ENCODE measurements at places on chromosomes 3 and 15. TPM values are rescaled to one million over a fixed set of nuclear protein-coding genes. Genes with fewer than 3 reads are reported as not detected.

GRCh38 chr3:87076946-87077345, 86.0 kb upstream of the VGLL3 start:
- DNase-seq = no peak

GRCh38 chr15:98720031-98720430, 71.7 kb downstream of the IGF1R start:
- no peak for DNase-seq

DNA sequence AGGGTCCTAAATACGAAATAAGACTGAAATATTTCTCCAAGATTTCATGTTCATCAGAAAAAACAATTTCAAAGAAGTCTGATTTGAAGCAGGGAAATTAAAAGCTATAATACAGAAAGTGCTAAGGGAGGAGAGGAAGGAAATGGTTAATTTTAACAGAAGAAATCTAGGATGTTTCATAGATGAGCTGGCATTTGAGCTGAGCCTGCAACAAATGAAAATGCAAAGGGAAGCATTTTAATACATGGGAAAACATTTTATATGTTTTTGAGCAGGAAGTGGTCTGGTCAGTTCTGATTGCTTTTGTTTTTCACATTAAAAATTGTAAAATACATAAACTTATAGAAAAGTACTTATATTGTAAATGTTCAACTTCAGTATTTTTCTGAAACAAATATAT, 17.2 kb upstream of the RAP2B start:
- DNase-seq = no peak

- no peak for DNase-seq
Observed at GRCh38 chr3:13769422-13769821, 110.4 kb downstream of the WNT7A start.

- no peak for DNase-seq
Observed at GRCh38 chr15:57495041-57495440, 96.7 kb upstream of the MYZAP start.

DNA sequence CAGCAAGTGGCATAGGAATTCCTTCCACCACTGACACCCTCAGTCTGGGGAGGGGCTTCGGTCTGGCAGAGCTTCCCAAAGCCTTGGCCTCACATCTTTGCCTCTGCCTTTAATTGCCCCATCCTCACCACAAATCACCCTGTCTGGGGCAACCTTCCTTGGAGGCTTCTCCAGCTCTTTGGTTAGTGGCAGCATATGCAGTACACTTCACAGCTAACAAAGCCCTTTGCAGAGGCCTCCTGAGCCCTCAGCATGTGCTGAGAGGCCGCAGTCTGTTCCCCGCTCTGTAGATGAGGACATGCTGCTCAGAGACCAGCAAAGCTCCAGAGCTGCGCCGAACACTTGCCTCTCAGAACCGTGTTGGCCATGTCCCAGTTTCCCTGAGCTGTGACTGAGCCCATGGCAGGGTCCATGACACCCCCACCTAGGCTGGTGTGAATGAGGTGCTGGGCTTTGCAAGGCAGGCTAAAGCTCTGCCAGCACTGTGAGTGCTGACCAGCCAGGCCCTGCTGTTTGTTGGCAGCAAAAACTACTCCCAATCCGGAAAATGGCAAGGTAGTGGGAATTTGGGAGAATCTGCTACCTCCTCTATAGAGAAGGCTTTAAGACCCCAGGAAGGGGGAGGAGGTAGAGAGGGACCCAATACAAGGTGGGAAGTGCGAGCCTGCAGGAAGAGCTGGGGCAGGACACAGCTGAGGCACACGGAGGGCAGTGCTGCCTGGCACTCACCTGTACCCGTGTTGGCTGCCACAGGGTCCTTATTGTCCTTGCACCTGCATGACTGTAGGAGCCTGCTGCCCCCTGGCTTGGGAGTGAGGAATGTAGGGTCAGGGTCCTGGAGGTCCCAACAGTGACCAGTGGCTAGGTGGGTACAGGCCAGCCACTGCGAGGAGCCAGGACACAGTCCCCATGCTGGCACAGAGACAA, 8.4 kb upstream of the KLF15 start:
- DNase-seq = no peak

DNA sequence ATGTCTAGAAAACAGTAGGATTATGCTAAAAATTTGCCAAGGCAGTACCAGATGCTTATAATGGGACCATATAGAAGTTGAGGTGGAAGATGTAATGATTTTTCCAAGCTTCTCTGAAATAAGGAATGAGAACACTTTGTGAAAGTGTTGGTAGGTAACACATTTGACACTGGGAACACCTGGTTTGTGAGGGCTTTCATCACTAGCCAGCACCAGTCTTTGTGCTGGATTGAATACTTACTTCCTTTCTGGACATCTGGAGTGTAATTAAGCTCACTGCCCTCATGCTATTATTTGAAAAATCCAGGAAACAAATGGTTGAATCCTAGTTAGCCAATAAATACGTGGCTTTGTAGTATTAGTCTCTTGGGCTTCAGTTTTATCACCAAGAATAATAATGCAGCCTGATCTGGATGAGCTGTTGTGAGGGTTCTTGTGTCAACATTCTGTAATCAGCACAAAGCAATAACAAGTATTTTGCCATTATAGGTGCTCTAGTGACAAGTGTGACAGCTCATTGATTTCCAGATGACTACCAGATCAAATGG, 12.9 kb downstream of the CCDC80 start:
- DNase-seq = no peak

DNA sequence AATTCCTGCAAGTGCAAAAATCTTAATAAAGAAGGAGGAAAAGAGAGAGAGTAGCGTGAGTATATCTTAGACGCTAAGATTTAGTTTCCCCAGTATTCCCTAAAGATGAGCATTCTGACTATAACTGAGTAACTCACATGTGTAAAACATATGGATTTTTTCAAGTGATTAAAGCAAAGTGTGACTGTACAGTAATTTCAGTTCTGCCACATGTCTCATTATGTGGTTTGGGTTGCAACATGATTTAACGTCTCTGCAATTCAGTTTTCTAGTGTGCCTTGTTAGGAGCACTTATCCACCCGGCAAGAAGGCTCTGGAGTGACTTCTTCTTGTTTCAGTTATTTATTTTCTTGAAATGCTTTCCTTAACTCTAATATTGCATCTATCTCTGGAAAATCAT, 514.1 kb downstream of the ROBO1 start:
- no peak for DNase-seq

DNA sequence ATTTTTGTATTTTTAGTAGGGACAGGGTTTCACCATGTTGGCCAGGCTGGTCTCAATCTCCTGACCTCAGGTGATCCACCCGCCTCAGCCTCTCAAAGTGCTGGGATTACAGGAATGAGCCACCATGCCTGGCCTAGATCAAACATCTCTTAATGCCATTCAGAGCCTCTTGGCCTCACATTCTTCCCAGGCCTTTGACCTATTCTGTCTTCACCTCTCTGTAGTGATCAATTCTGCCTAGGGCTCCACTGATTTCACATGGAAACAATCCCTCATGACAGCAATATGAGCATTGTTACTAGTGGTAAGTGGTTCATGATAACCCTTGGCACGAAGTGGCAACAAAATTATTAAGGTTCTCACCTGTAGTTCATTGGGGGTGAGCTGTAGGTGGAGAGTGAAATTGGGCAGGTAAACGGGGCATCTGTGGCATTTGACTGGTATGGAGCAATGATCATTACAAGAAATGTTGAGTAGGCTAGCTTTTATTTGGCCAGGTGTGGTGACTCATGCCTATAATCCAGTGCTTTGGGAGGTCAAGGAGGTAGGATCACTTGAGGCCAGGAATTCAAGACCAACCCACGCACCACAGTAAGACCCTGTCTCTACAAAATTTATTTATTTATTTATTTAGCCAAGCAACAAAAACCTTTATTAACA, 4.8 kb upstream of the ARPIN start:
- DNase-seq = no peak

GRCh38 chr3:49421890-49422378, 339 bp downstream of the AMT start:
- DNase-seq = peak; percentile 58

DNA sequence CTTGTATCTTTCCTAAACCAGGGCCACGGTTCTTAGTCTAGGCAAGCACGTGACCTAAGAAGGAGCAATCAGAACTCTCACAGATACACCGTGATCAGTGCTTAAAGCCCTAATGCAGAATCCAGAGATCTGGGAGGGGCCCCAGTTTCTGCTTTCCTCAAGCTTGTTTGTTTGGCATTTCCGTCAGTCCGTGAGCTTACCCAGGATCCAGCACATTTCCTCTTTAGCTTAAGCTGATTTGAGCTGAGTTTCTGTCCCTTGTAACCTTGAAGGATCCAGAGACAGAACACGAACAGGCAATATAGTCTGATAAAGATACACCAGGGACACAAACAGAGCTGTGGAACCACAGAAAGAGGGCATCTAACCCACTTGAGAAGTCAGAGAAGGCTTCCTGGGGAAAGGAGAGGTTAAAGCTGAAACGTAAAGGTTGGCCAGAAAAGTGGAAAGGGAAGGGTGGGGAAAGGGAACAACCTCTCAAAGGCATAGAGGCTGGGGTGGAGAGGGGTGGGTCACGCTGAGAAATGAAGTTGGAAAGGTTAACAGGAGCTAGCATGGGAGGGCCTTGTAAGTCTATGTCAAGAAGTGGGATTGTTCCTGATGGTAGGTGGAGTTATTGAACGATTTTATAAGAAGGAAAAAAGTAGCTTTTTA, 42.1 kb upstream of the RARB start:
- DNase-seq = no peak

DNA sequence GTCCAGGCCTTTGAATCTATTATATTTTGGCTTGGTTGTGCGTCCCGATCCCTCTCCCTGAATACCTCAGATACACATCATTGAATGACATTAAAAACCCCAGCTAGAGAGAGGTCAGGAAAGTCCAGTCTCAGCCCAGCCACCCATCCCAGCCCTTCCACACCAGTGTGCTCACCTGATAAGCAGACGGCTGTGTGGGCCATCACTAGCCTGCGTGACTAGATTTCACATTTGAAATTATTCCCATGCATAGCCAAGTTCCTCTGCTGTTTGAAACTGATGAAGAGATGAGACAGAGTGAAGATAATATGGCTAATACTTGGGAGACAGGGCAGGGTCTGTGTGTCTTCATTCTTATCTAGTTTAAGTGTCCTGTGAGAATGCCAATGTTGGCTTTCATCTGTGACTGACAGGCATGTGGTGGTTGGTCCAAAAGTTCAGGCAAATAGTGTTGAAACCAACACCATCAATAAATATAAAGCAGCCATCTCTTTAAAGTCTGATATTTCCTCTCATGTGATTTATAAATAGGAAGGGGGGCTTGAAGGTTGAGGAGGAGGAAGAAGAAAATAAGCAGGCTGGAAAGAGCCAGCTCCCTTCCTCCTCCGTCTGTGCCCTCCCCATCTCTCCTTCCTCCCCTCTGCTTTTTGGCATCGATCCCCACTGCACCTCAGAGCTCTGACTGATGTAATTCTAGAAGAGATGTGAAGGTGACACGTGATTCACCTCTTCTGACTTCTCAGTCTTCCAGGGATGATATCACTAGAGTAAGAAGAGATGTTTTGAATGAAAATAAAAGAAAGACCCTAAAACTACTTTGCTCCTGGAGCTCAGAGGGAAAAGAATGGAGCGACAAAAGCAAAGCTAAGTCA, 5.1 kb downstream of the FAM43A start:
- no peak for DNase-seq

- DNase-seq = no peak
Observed at GRCh38 chr3:189966843-189967242, 153.9 kb downstream of the P3H2 start.

DNA sequence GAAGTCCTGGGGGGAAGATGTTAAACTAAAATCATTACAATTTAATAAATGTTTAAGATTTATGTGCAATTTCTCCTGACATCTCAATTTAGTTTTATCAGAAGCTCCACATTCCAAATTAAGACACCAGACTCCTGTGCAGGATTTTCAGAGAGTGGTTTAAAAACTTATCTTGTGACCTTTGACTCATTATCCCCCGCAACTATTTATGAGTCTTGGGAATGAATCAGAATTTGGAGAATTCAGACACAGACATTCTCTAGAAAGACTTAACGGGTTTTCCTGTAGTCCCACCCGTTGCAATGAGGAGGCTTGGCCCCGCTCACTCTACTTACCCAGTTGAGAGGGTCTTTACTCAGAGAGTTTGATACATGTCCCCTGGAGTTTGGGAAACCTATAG, 7.1 kb downstream of the OR5K2 start:
- no peak for DNase-seq

DNA sequence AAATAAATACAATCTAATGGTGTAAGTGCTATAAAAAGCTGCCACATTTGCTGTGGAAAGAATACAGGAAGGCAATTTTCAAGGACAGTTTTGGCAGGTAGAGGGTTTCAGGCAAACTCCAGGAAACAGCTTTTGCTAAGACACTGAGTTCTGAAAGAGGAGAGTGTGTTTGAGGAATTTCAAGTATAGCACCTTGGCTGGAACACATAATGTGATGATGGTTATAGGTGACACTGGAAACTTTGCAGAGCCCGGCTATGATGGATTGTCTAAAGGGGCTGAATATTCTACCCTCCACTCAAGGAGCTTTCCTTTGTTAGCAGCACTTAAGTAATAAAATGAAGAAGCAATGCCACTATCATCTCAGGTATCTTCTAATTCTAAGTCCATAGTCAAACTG, 209.4 kb upstream of the TGFBR2 start:
- DNase-seq = no peak

GRCh38 chr15:93274257-93274656, 185.2 kb upstream of the RGMA start:
- DNase-seq = no peak

DNA sequence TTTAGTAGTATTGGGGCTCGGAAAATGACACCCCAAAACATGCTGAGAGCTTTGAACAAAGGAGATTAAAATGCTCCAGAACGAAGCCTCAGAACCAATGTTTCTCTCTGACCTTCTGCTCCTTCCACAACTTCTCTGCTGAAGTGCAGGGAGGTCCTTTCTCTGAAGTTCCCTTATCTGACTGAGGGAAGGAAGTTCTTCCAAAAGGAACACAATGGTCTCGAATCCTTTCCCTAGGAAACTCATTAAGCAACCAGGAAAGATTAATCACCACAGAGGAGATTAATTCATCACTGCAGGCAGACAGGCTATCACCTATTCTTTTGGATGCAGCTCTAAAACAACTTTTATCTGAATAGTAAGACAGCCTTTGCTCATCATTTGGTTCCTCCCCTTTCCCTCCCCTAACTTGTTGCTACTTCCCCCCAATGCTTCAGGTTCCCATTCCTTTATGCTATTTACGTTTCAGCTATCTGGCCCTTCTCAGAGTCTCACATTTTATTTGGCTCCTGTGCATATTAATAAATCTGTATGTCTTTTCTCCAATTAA, 18.2 kb upstream of the WDR49 start:
- DNase-seq = no peak

DNA sequence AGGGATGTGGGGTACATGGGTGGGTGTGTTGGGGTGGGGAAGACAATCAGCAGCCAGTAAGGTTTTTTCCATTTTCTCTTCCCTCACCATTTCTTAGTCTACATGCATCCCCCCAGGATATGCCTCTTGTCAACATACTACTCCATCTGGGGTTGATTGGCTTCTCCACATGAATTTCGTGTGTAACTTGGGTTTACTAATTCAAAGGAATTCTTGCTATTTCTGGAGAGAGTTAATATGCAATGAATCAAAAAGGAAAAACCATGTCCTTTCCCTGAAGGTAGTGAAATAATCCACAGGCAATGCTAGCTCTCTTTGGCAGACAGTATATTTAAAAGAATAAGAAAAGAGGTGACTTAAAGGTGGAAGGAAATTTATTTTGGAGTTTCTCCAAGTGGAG, 198.4 kb downstream of the EBLN2 start:
- DNase-seq = no peak

- DNase-seq = no peak
Observed at GRCh38 chr3:94775746-94776145, 712.9 kb downstream of the NSUN3 start.

GRCh38 chr15:70251246-70251990, 153.7 kb upstream of the TLE3 start:
- DNase-seq = no peak

Gene DZIP1L
- polyA plus RNA-seq = 2.6 TPM

Gene CDHR4
- polyA plus RNA-seq = 0.07 TPM

Gene CD47
- 42.6 TPM for polyA plus RNA-seq

Gene WDR49
- 4.4 TPM for polyA plus RNA-seq

Gene CACNA2D2
- 25.7 TPM for polyA plus RNA-seq

Measured in right cardiac atrium (tissue), 5 donors.